ENCODE measurements at places on chromosomes 11 and 22.

DNA sequence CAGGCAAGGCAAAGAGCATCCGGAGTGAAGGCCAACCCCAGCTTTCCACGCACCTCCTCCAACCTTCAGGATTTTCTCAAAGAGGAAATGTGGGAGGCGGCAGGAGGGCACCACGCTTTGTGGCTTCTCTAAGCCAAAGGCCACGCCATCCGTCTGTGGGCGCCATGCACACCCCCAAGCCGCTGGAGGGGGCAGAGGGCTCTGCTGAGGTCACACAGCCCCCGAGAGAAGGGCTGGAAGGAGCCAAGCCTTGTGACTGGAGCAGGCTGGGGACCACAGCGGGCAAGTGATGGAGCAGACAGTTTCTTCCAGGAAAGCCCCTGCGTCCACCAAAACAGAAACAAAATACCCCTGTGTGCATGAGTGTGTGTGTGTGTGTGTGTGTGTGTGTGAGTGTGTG lies 527.4 kb downstream of the BRD1 start:
- no peak for DNase-seq

DNA sequence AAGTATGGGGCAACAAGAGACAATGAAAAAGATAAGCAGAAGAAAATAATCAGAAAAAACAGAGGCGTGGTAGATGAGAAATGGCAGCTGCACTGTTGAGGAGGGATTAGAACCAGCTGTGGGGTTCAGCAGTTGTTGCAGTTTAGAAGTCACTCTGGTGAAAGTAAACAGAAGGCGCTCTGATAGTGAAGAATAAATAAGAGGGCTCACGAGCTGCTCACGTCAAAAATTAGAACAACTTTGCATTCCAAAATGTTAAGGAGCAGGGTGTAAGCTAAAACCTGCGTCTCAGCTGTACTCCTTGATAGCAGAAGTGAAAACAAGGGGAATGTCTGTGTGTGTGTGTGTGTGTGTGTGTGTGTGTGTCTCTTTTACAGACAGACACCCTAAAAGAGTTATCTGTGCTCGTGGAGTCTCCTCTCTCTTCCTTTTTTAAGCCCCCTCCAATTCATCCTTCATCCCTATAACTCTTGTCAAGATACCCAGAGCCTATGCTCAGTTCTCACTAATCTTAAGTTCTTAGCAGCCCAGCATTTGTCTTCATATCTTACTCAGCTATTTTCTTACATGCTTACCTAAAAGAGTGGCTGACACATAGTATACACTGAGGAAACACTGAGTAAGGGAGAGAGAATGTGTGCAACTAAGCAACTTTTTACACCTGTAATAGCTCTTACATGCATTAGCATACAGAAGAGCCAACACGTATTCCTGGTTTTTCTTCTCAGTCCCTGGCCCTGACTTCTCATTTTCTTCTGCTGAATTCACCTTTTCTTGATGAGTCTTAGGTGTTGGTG lies 8.9 kb downstream of the TTC17 start:
- no peak for DNase-seq

- DNase-seq: no peak
Measured at GRCh38 chr22:45351956-45352355, 42.2 kb downstream of the FAM118A start.

DNA sequence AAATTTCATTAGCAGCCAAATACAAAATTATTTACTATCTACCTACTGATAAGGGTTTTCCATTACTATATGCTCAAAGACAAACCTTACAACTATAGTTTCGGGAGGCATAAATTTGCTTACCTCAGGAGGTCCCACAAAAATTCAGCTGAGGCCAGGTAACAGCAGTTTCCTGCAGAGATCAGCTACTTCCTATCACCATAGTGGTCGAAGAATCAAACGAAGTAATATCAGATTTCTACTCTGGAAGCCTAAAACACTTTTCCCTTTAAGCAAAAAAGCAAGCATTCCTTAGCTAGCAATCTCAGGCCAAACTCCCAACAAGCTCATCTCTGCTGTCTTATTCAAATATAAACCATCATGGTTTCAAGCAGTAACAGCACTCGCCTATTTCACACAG lies 3.1 kb downstream of the NAP1L4 start:
- DNase-seq: no peak

DNA sequence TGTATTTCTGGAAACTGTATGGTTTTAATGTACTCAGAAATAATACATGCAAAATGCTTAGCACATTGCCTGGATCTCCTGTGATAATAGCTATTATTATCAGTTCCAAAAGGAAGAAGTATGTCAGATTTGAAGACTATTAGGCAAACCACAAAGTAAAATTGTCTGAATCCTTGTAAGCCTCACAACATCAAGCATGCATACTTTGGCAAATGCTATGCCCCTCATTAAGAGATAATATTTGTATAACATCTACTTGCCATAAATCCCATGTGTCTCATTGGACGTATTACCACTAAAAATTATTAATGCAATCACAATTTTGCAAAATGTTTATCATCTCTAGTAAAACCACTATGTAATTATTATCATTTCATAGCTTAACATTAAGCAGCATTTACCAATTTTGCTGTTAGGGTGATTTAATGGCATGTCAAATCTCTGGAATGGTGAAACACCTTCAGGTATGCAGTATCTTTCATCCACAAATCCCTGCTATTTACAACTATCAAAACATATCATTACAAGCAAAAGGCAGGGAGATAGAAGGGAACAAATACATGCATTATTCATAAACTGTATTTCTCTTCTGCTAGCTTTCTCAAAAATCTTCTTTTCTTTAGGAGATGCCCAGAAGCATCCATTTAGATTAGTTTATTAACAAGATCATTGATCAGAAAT lies 974.6 kb upstream of the RAG2 start:
- DNase-seq: no peak

- no peak for DNase-seq
Measured at GRCh38 chr11:19785265-19785664, 72.6 kb downstream of the NAV2 start.

DNA sequence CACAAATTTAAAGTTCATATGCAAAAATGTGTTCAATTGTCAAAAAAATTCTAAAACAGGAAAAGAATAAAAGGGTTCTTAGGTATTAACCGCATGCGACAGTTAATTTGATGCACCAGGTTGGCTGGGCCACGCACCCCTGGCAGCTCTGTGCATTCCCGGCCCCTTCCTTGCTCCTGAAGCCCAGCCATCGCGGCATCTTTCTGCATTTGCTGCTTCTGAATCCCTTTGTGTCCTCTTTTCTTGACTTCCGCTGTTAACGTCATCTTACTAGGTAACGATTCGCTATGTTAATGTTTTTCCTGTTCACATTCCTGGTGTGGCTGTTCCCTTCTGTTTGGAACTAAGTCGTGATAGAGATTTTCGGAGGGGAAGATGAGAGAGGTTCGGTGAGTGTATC lies 7.9 kb upstream of the KLHDC7B start:
- no peak for DNase-seq

- no peak for DNase-seq
Measured at GRCh38 chr11:112511271-112511670, 250.6 kb upstream of the PLET1 start.

- DNase-seq: no peak
Measured at GRCh38 chr11:54558919-54559318, 44.9 kb downstream of the OR4C46 start.

- DNase-seq: no peak
Measured at GRCh38 chr22:32999039-32999815, 59.0 kb downstream of the SYN3 start.

DNA sequence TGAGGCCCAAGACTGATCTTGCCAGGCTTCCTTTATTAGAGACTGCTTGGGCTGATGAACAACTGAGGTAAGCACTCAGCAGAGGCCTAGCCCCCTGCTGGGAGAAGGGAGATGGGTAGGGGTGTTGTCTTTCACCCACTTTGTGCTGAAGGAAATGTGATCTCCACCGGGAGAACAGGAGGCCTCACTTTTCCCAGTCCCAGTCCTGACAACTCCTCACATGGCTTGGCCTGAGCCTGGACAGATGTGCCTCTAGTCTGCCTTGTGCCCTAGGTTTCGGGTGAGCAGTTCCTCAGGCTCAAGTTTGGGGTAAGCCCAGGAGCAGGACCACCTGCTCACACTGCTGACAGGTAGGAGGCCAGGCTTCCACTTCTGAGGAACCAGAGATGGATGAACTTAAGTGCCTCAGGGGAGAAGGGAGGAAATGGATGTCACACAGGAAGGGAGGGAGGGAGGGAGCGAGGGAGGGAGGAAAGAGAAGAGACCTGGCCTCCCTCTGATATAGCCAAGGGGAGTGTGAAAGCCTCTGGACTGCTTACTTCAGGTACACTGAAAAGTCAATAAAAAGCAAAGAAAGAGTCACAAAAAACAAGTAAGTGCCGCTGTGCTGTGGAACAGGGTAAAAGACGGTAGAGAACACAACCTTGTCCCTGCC lies 8.1 kb downstream of the CLPB start:
- DNase-seq: no peak

- DNase-seq: no peak
Measured at GRCh38 chr11:36791957-36792356, 193.9 kb upstream of the RAG2 start.

DNA sequence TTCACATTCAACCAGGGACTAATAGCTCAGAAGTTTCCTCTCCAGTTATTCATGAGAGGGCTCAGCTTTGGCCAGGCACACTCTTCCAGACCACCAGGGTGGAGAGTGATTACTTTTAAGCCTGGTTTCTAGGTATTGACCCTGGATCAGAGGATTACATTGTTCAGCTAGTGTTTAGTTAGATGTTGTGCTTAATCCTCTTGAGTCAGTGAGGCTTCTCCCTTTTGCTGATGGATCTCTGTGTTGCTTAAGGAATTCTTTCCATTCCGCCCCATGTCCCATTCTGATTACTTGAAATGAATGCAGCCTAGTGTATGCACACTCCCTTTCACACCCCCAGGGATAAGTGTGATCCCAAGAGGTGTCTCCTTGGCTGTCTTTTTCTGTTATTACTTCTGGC lies 271.7 kb upstream of the ANO5 start:
- DNase-seq: no peak

- no peak for DNase-seq
Measured at GRCh38 chr22:23026777-23027176, 43.5 kb upstream of the GNAZ start.

- no peak for DNase-seq
Measured at GRCh38 chr11:37322333-37323194, 724.5 kb upstream of the RAG2 start.
